ENCODE measurements at places on chromosomes 1 and 21.
A peak's percentile ranks its signal among the peaks of the same experiment; 100 is the strongest.

DNA sequence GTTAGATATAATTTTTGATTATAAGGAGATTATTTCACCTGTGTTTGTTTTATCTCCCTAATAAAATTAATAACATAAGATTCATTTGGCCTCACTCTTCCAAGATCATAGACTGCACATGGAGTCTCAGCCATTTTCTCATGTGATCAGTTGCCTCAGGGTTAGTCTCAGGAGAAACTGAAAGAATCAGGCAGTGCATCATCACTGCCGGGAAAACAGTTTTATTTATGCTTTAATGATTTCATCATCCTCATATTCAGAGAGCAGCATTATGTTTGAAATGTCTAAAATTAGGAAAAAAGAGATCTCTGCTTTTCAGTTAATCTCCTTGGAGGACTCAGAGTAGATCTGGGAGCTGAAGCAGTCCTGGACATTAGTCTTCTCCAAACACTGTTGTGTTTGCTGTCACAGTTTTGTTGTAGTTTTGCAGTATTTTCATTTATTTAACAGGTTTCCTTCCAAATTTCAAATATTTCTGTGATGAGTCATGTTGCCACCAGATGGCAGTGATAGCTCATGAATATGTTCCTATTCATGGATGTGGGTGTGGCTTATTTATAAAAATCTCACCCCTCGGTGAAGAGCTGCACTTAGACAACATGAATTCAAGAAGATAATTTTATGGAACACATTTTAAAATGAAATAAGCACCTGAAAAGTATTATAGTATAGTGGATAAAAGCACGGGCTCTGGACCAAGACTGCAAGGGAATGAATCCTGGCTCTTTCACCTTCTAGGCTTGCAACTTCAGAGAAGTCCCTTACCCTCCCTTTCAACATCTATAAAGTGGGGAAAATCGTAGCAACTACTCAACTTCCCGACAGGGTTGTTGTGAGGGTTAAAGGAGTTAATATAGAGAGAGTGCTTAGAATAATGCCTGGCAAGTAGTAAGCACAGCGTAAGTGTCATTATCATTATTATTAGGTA lies 31.2 kb downstream of the CHD1L start:
- peak; percentile 18 for DNase-seq

DNA sequence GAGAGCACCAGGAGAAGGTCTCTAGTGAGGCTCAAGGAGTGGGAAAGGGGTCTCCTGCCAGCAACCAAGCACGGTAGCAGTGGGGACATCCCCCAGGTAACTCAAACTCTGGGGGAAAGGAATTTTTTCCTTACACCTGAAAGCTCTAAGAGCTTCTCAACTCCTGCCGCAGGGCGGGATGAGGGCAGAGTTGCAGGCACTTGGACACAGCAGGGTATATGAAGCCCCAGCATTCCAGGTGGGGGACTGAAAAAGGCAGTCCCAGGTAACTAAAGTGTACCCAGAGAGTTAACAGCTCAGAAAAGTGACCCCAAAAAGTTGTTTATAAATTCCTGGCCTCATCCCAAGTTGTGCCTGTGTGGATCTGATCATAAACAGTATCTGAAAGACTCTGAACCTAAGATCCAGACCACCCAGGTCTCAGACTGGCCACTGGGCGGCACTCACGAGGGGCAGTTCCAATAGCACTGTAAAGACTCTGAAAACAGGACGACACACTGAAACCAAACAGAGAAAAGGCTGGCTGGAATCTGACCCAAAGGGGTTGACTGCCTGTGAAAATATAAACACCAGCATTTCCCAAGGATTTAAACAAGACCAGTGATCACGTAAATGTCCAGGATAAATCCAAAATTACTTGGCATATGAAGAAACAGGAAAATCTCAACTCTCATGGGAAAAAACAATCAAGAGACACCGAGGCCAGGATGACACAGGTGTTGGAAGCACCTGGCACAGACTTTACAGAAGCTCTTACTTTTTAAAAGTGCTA lies 47.5 kb downstream of the HSF2BP start:
- DNase-seq = peak; percentile 35

GRCh38 chr1:222034790-222035189 lies 292.9 kb upstream of the DUSP10 start:
- DNase-seq = no peak

GRCh38 chr1:167617153-167618147 lies 12.6 kb upstream of the RCSD1 start:
- DNase-seq = no peak

GRCh38 chr21:15753741-15754140 lies 24.0 kb downstream of the USP25 start:
- DNase-seq = no peak

- no peak for DNase-seq
Observed at GRCh38 chr1:205283270-205284147, 38.0 kb downstream of the NUAK2 start.

Data from right renal pelvis (tissue), 4 donors.